ENCODE measurements at places on chromosomes 2 and 18.

GRCh38 chr2:195269220-195269619 is 387.8 kb upstream of the SLC39A10 start:
- DNase-seq: no peak

GRCh38 chr2:62339413-62339812 is 143.5 kb downstream of the B3GNT2 start:
- DNase-seq: no peak

- no peak for DNase-seq
Measured at GRCh38 chr2:207154556-207155510, 10.9 kb downstream of the KLF7 start.

GRCh38 chr2:105539331-105539730 is 140.5 kb upstream of the FHL2 start:
- DNase-seq: no peak

DNA sequence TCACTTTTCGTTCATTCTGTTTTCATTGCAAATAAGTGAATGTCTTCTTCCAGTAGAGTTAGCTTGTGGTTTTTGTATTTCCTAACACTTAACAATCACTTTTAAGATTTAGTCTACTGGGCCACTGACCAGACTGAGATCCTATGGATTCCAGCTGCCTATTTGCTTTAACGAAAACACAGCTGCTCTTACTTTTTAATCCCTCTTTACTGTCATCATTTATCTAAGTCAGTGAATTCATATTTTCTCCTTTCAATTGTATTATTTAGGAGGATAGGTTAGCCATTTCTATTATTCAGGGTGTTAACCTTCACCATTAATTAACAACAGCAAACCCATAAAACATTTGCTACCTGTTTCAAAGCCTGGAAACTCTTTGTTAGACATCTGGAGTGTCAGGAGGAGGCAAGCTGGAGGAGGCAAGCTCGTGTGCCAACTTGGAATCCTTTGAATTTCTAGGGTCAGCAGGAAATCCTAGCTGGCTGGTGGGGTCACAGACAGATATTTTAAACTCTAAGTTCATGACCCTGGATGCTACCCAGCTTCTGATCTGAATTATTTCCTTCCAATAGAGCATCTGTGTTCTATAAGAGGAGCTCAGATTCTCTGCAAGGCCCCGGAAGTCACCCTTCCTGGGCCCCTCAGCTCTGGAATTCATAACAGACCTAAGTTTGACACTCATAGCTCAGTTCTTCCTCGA is 385.3 kb downstream of the RBM43 start:
- no peak for DNase-seq

DNA sequence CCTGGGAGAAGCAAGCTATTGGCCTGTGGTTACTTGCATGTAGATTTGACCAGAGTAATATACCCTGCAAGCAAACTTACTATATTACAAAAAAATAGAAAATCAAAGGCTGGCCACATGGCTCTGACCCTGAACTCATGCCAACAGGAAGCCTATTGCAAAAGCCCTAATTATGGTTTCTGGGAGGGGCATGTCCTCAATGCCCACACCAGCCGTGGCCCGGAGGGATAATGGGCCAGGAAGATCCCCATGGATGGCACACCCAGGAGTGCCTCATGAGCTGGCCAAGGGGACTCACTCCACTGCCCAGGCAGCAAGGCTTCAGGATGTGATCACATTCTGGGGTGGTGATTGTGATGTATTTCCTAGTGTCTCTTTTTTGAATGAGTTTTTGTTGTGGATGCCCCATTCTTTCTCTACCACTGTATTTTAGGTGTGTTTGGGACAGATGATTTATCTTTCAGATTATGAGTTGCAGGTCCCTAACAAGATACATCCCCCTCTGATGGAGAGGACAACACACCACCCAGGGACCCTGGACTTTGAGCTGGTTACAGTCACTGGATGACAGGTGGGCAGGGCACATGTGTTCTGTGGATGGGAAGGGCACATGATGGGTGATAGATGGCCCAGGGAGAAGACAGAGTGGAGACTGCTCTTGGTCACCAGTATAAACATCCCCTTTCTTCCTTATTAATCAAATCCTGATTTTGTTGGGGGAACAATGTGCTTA is 18.7 kb upstream of the TFCP2L1 start:
- no peak for DNase-seq

GRCh38 chr2:200447139-200447855 is 62.6 kb downstream of the KCTD18 start:
- no peak for DNase-seq

- no peak for DNase-seq
Measured at GRCh38 chr2:36530178-36530982, 67.6 kb downstream of the FEZ2 start.

DNA sequence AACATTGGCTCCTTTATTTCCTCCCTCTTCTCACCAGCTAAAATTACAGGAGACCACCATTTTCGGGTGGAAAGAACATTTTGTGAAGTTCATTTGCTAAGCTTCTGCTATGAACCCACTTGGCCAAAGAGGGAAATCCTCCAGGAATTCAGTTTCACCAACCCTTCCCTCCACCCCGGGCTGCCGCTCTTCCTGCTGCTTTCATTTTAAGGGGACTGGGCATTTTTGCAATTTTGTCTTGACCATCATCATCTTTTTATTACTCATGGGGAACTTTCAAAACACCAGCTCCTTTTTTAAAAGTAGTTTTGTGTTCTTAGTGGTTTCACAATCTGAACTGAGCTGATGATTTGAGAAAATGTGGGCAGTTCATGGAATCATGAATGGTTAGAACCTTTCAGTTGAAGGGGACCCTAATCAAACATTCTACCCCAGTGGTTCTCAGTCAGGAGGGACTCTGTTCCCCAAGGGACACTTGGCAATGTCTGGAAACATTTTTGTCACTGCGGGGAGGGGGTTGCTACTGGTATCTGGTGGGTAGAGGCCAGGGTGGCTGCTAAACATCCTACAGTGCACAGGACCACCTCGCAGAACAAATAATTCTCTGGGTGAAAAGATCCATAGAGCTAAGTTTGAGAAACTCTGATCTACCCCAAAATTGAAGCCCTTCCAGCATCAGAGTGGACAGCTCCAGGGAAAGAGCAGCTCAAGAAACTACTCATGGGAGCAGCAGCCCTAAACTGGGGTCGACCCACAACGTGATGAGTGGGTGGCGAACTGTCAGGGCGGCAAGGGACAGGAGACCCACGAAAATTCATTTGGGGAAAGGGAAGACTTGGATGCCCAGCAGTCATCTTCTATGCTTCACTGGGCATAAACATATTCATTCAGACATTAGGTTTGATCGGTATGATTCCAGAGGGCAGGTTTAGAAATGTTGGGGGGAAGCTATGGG is 92.9 kb downstream of the ACKR3 start:
- DNase-seq: no peak

DNA sequence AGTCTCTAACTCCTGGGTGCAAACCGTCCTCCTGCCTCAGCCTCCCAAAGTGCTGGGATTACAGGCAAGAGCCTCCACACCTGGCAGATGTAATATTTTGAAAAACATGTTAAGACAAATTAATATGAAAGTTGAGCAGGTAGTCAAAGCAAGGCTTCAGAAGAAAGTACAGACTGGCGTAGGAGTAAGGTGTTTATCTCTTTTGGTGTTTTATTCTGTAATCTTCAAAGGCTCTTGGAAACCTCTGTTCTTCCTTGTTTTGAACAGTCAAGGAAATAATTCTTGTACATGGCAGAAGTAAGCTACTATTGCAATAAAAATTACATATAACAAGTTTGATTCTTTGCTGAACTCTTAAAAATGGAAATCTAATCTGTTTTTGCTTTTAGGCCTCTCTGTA is 5.3 kb downstream of the RNF138 start:
- no peak for DNase-seq

GRCh38 chr2:95030496-95030895 is 5.0 kb downstream of the MAL start:
- DNase-seq: no peak

GRCh38 chr2:117960231-117960630 is 53.6 kb downstream of the CCDC93 start:
- DNase-seq: no peak

- DNase-seq: no peak
Measured at GRCh38 chr2:174120346-174120745, 128.0 kb downstream of the OLA1 start.

DNA sequence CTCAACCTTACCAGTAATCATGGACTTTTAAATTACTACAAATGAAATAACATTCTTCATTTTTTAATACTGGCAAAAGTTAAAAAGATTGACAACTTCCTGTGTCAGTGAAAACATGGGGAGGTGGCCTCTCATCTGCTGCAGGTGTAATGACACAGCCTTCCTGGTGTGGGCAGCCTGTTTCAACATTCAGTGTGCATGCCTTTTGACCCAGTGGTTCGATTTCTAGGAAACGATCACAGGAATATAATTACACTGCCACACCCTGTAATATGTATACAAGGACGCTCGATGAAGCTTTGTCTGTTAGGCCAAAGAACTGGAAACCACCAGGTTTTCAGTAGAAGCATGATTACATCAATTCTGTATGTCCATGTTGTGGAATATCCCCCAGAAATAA is 68.7 kb downstream of the MTHFD2 start:
- DNase-seq: no peak
